Right cardiac atrium (tissue), 5 donors: ENCODE measurements at places on chromosomes 6 and 20.

DNA sequence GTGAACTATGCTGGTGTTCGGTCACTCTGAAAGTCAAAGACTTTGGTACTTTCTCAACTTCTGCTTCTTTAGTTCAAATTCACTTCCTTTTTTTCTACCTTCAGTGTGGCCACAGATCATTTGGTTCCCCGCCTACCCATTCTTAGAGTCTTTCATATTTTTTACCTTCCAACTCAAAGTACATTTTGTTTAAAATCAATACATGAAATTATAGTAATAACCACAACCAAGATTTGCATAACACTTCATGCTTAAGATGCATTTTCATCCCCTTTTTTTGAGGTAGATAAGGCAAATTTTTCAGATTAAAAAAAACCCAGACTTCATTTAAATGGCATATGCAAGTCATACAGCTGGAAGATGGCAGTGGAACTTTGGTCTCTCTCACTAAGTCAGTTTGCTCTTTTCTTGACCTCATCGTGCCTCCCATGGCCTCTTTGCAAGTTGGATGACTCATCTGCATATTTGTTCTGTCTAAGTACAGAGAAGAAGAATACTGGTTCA, 11.9 kb upstream of the CNR1 start:
- DNase-seq = no peak

GRCh38 chr20:62770916-62771315, 25.4 kb upstream of the MRGBP start:
- DNase-seq = peak; percentile 19

GRCh38 chr6:46251583-46252339, 81.0 kb upstream of the ENPP5 start:
- no peak for DNase-seq

- no peak for DNase-seq
These were observed 99.0 kb upstream of the ZFP64 start for GRCh38 chr20:52290569-52290968.

- DNase-seq = no peak
These were observed 102.9 kb downstream of the BCAS1 start for GRCh38 chr20:53967527-53967926.

GRCh38 chr20:7031222-7031621, 263.7 kb downstream of the BMP2 start:
- DNase-seq = no peak

DNA sequence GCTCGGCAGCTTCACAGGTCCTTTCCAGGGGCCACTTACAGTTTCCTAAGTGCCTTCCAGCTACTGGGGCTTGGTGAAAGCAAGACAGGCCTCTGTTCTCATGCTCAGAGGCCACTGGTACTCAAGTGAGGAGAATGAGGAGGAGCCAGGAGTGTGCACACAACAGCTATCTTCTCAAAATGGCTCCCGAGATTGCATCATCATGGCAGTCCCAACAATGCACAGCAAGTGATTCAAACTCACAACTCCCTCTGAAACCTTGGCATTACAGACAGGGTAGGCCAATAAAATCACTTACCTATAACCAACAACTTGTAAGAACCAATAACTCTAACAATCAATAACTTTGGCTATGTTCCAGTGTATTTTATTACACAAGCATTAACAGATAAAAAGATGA, 77.4 kb downstream of the RALGAPA2 start:
- DNase-seq = no peak
